ENCODE measurements at places on chromosomes 5 and 9. TPM values are rescaled to one million over a fixed set of nuclear protein-coding genes. Genes with fewer than 3 reads are reported as not detected.

Gene TAS2R1
- not detected for total RNA-seq

- no peak for DNase-seq
Measured at GRCh38 chr9:37619806-37620205, 27.4 kb upstream of the TOMM5 start.

DNA sequence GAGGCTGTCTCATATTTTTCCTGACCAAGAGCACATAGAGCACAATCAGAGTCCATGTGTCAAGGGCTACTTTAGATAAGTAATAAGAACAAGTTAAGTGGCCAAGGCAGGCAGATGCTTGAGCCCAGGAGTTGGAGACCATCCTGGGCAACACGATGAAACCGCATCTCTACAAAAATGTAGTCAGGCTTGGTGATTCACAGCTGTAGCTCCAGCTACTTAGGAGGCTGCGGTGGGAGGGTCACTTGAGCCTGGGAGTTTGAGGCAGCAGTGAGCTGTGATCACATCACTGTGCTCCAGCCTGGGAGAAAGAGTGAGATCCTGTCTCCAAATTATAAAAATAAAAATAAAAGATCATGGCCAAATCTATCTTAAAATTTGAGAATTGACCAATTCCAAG, 767.9 kb upstream of the CTNND2 start:
- DNase-seq: no peak

GRCh38 chr5:65742565-65743231, 20.7 kb downstream of the NLN start:
- DNase-seq: peak; percentile 47

- no peak for DNase-seq
Measured at GRCh38 chr9:27085456-27085855, 23.6 kb upstream of the TEK start.

- DNase-seq: no peak
Measured at GRCh38 chr9:135729480-135729879, 27.5 kb downstream of the KCNT1 start.

- DNase-seq: no peak
Measured at GRCh38 chr9:111983484-111983908, 86.9 kb downstream of the UGCG start.

DNA sequence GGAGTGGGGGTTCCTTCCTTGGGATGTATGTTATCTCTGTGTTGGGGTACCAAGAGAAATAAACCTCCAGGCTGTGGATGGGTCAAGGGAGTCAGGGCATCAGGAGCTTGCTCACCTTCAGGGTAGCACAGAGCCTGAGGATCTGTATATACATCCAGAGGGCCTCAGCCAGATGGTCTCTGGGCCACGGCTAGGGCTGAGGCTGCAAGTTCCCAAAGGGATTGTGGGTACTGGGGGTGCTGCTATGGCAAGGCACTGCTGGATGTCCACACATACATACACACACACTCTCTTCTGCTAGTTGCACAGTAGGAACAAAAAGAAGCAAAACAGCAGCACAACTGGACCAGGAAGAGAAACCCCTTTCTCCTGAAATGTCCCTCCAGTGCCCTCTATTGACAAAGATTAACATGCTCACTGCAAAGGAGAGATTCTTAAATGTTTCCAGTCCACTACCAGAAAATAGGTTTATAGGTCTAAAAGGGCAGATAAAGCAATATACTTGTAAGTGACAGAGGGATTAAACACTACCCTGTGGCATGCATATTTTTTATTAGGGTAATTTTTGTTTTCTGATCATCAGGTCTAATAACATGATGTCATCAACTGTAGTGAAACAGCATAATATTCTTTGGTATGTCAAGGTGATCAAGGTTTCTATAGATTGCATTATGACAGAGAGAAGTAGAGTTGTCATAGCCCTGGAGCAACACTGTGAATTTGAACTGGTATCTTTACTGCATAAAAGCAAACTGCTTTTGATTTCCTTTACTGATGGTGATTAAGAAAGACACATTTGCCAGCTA, 56.3 kb upstream of the KCNN2 start:
- no peak for DNase-seq

DNA sequence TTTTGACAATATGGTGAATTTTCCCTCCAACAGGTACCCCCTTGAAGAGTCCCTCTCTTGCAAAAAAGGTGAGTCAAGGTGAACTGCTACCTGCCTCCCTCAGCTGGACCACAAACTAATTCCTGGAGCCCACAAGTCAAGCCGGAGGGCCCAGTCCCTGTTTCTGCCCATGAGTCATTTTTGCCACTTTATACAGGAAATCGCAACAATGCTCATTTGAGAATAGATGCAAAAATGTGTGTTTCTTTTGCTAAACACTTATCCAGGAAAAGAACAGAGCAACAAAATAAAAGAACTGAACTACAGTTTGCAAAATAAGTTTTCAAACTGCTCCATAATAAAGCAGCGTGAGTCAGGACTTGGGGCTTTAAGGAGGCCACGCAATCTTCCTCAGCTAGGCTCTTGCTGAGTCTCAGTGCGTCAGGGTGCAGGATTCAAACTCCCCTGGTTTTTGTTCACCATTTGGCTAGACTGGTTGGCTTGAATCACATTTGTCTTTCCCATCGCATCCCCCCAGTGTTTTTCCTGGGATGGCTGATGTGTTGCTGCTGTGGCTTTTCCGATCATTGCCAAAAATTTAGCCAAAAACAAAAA, 102.7 kb downstream of the GOLPH3 start:
- peak; percentile 11 for DNase-seq

Data from activated CD8-positive, alpha-beta memory T cell treated with anti-CD3 and anti-CD28 coated beads, Interleukin-2, amount 10 ng/mL, durations not matched to agents 7 days and 5 days (primary cell).